ENCODE measurements at places on chromosomes 16 and 17. TPM values are rescaled to one million over a fixed set of nuclear protein-coding genes. Genes with fewer than 3 reads are reported as not detected.

DNA sequence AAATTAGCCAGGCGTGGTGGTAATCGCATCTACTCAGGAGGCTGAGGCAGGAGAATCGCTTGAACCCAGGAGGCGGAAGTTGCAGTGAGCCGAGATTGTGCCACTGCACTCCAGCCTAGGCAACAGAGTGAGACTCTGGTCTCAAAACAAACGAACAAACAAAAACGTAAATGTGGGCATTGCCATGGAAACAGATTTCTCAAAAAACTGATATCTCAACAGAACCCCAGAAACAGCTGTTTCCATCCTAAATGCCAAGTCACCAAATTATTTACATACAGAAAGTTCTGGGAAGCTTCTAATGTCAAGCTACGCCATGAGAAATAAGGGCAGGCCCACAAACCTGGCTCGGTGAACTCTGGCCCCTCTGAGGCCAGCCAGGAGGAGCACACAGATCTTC lies 16.0 kb upstream of the ZNF689 start:
- no peak for DNase-seq

DNA sequence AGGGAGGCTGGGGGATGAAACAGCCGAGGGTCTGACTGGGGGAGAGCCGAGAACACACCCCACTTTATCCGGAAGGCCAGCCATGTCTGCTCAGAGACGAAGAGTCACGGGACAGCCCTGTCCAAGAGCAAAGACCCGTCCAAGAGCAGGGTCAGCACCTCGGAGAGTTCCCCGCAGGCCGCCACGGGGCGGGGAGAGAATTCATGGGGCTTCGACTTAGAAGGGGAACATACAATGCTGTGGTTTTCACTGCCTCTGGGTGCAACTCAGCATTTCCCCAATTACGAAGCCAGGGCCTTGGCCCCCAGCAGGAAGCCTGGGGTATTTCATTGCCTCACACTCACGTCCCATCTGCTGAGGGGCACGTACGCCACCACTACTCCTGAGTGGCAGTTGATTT lies 59.3 kb downstream of the JPH3 start:
- DNase-seq: no peak

- DNase-seq: no peak
These were observed 122.1 kb downstream of the SNX29 start for GRCh38 chr16:12098429-12099310.

The FBXO39 gene
- 0.06 TPM for total RNA-seq
